GM12878 (cell line): ENCODE measurements at places on chromosomes 3 and 15. TPM values are rescaled to one million over a fixed set of nuclear protein-coding genes. Genes with fewer than 3 reads are reported as not detected.

GRCh38 chr3:42090973-42091731 lies at the start of gene TRAK1:
Gene TRAK1 (plus strand): TSS chr3:42091357. CDS start chr3:42091470, 113 bp downstream.
- H3K27me3 ChIP-seq: no peaks in the 10 kb centered on the region
- H3K36me3 ChIP-seq: peaks cover 38% of the 10 kb centered on the region

GRCh38 chr15:51652084-51652668 lies 29.1 kb upstream of the SCG3 start:
- H3K27ac ChIP-seq: no peak overlapping the region
- no peak overlapping the region for H3K4me3 ChIP-seq
- H3K4me1 ChIP-seq: peaks cover 2% of the 10 kb centered on the region; the same call in 1 of the 2 replicates

DNA sequence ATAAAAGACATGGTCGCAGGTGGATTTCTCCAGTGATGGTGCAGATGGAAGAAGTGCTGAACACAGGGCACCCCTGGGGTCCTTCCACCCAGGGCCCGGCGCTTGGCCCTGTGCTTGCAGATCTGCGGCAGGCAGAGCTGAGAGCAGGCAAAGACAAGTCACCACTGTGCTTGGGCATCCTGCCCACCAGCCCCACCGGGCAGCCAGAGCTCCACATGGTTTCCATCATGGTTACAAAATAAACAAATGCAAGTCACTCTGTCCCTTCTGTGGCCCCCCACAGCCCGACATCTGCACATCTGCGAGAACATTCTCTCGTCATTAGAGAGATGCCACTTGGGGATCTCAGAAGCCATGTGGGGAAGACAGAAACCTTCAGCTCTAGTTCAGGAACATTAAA lies 37.6 kb upstream of the SFMBT1 start:
- no peaks in the 10 kb centered on the region; the same call in 1 of the 2 replicates for H3K36me3 ChIP-seq
- no peaks in the 10 kb centered on the region for H3K27me3 ChIP-seq
- H3K27ac ChIP-seq: no peak overlapping the region
- H3K4me3 ChIP-seq: no peak overlapping the region
- no peak for DNase-seq

GRCh38 chr3:129352045-129352444 lies 73.4 kb downstream of the HMCES start:
- no peak overlapping the region for H3K4me3 ChIP-seq
- H3K27me3 ChIP-seq: no peaks in the 10 kb centered on the region; the same call in 1 of the 2 replicates
- H3K27ac ChIP-seq: no peak overlapping the region
- no peaks in the 10 kb centered on the region for H3K36me3 ChIP-seq
- no peak for DNase-seq

GRCh38 chr3:112633191-112633590 lies 7.8 kb downstream of the CCDC80 start:
- DNase-seq: no peak
- no peaks in the 10 kb centered on the region for H3K36me3 ChIP-seq
- H3K27ac ChIP-seq: no peak overlapping the region
- no peak overlapping the region for H3K4me3 ChIP-seq

DNA sequence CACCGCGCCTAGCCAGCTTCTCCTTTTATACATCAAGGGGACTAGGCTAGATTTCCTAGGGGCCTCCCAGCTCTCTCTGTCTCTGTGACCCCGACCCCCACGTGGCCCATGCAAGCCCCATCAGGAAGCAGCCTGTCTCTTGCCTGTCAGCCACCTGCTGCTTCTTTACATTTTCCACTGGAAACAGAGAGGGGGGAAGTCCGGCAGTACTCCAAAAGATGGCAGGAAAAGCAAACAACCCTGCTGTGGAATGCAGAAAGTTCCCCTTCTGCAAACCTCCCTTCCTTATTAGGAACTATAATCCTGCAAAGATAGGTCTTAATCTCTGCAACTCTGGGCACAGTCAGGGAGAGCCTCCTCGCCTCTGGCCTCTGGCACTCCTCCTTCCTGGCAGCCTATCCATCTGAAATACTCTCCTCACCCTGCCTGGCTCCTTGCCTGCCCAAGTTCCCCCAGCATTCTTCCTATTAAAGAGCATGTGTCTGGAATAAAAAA lies 47.4 kb upstream of the HACD2 start:
- H3K27me3 ChIP-seq: peaks cover 1% of the 10 kb centered on the region; the same call in 1 of the 2 replicates
- no peak for DNase-seq
- no peak overlapping the region for H3K4me3 ChIP-seq
- no peak overlapping the region for H3K27ac ChIP-seq
- no peaks in the 10 kb centered on the region for H3K36me3 ChIP-seq

DNA sequence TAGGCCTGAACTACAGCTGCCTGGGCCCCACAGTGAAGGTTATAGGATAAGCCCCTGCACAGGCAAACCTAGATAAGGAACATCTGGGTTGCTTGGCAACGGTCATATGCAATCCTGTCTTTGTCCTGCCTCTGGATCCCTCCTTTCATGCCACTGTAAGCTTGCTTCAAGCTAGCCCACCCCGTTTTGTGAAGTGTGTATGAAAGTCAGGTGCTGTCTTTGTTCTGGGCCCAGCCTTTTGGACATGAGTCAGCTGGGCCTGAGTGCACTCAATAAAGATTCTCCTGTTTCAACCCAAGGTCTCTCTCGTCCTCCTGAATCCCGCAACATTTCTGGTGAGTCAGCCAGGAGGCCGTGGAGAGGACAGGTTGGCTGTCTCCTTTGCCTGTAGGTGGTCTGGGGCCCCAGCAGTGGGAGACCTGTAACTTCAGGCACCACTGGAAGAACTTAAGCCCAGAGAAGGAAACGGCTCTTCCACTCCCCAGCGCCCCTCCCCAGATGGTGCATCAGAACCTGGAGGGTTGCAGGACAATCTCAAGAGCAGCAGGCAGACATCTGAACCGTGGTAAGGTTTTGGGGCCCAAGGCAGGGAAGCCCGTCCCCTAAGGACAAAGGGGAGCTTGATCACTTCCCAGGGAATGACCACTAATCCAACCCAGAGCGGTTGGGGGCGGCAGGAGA lies 8.3 kb upstream of the SLC9C1 start:
- H3K4me1 ChIP-seq: peaks cover 18% of the 10 kb centered on the region
- H3K27me3 ChIP-seq: no peaks in the 10 kb centered on the region
- H3K27ac ChIP-seq: no peak overlapping the region
- DNase-seq: no peak
- H3K4me3 ChIP-seq: no peak overlapping the region

DNA sequence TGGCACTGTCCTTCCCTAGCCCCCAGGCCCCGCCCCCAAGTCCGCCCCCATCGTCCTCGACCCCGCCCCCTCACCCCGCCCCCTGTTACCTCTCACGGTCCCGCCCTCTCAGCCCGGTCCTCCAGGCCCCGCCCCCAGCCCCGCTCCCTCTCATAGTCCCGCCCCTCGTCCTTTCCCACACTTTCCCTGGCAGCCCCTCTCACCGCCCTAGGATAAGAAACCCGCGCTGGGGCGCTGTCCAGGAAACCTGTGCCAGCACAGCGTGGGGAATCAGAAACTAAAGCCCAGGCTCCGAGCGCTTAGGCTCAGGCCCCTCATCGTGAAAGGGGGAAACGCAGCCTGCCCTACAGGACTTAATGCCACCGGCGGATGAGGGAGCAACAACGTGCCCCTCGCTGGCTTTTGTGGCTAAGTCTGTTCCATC lies 20.9 kb downstream of the TRPM1 start:
- peaks cover 19% of the 10 kb centered on the region for H3K4me1 ChIP-seq
- DNase-seq: no peak
- no peaks in the 10 kb centered on the region for H3K36me3 ChIP-seq
- no peak overlapping the region; the same call in 1 of the 2 replicates for H3K4me3 ChIP-seq
- no peaks in the 10 kb centered on the region for H3K27me3 ChIP-seq
- H3K27ac ChIP-seq: no peak overlapping the region

DNA sequence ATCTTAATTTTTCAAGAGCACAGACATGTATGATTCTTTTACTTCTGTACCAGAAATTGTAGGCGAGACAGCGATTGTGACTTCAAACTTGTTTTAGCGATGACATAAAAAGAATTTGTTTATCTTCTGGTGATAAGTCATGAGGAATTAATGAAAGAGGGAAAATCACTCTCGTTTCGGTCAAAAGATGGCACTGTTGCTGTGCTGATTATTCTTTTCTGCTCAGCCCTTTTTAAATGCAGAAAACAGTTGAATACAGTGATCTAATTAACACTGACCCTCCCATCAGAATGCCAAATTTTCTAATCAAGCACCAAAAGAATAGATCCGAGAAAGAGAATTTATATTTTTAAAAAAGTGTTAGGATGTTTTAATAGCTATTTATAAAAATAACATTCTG lies 52.6 kb downstream of the NSUN3 start:
- no peaks in the 10 kb centered on the region for H3K4me1 ChIP-seq
- DNase-seq: no peak
- no peak overlapping the region for H3K27ac ChIP-seq
- H3K27me3 ChIP-seq: no peaks in the 10 kb centered on the region
- H3K36me3 ChIP-seq: peaks cover 7% of the 10 kb centered on the region
- H3K4me3 ChIP-seq: no peak overlapping the region

GRCh38 chr15:45674677-45675076 lies 39.8 kb downstream of the SQOR start:
- H3K27ac ChIP-seq: no peak overlapping the region
- no peak for DNase-seq
- peaks cover 10% of the 10 kb centered on the region; the same call in 1 of the 2 replicates for H3K36me3 ChIP-seq
- no peaks in the 10 kb centered on the region for H3K4me1 ChIP-seq
- no peaks in the 10 kb centered on the region for H3K27me3 ChIP-seq

- H3K27me3 ChIP-seq: no peaks in the 10 kb centered on the region
- H3K36me3 ChIP-seq: no peaks in the 10 kb centered on the region
- no peak overlapping the region for H3K4me3 ChIP-seq
- no peak for DNase-seq
Observed at GRCh38 chr15:24940236-24940635, 14.6 kb upstream of the SNRPN start.

- H3K27ac ChIP-seq: no peak overlapping the region
- no peaks in the 10 kb centered on the region for H3K36me3 ChIP-seq
- no peak overlapping the region for H3K4me3 ChIP-seq
- no peaks in the 10 kb centered on the region for H3K27me3 ChIP-seq
Observed at GRCh38 chr3:147002721-147003120, 397.6 kb upstream of the PLSCR5 start.

Gene FBXL22
- total RNA-seq: 0.45 and 0.82 TPM in 2 replicates

Gene KNG1
- total RNA-seq: 0.21 and 0.24 TPM in 2 replicates

GRCh38 chr15:43408789-43409188 lies 37.9 kb downstream of the TUBGCP4 start:
- peaks cover 10% of the 10 kb centered on the region for H3K36me3 ChIP-seq
- H3K27me3 ChIP-seq: no peaks in the 10 kb centered on the region
- H3K4me1 ChIP-seq: no peaks in the 10 kb centered on the region
- DNase-seq: no peak

- H3K27me3 ChIP-seq: no peaks in the 10 kb centered on the region
- no peak overlapping the region for H3K4me3 ChIP-seq
Observed at GRCh38 chr15:62209821-62210220, 44.7 kb upstream of the C2CD4B start.

- no peak overlapping the region for H3K4me3 ChIP-seq
- no peaks in the 10 kb centered on the region for H3K36me3 ChIP-seq
- H3K27ac ChIP-seq: no peak overlapping the region
- DNase-seq: peak; percentile 1
Observed at GRCh38 chr3:187648177-187648576, 22.0 kb downstream of the SST start.

GRCh38 chr15:72289597-72290325 lies 17.4 kb upstream of the PARP6 start:
- no peaks in the 10 kb centered on the region for H3K27me3 ChIP-seq
- DNase-seq: no peak
- no peak overlapping the region for H3K27ac ChIP-seq

DNA sequence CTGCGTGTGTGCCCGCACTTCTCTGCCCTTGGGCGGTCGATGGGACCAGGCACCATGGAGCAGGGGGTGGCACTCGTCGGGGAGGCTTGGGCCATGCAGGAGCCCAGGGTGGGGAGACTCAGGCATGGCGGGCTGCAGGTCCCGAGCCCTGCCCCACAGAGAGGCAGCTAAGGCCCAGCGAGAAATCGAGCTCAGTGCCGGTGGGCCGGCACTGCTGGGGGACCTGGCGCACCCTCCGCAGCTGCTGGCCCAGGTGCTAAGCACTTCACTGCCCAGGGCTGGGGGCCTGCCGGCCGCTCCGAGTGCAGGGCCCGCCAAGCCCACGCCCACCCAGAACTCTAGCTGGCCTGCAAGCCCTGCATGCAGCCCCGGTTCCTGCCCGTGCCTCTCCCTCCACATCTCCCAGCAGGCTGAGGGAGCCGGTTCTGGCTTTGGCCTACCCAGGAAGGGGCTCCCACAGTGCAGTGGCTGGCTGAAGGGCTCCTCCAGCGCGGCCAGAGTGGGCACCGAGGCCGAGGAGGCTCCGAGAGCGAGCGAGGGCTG lies 553 bp upstream of the RTP4 start:
- peaks cover 6% of the 10 kb centered on the region for H3K4me1 ChIP-seq
- no peaks in the 10 kb centered on the region for H3K27me3 ChIP-seq
- H3K4me3 ChIP-seq: peak overlapping the region; percentile 84; the same call in 1 of the 2 replicates
- H3K36me3 ChIP-seq: no peaks in the 10 kb centered on the region; the same call in 1 of the 2 replicates

DNA sequence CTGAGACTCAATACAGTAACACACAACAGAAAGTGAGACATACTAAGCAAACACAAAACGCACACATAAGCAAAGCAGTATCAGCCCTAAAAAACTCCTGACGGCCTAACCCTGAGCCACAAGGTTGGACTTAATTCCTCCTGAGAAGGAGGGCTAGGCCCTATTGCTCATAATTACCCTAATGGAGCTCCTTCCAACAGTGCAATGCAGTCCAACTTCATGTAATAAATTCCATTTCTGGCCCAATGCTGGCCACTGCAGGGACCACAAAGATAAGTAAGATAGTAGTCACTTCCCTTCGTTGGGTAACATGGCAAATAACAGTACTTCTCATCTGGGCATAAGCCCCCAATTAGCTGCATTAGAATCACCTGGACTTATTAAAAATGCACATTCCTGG lies 4.2 kb downstream of the VPS39 start:
- H3K36me3 ChIP-seq: no peaks in the 10 kb centered on the region; the same call in 1 of the 2 replicates
- no peak for DNase-seq
- 0 out of 2 replicates have a peak, but pooled peaks cover 3% of the 10 kb centered on the region for H3K4me1 ChIP-seq
- no peak overlapping the region for H3K4me3 ChIP-seq

DNA sequence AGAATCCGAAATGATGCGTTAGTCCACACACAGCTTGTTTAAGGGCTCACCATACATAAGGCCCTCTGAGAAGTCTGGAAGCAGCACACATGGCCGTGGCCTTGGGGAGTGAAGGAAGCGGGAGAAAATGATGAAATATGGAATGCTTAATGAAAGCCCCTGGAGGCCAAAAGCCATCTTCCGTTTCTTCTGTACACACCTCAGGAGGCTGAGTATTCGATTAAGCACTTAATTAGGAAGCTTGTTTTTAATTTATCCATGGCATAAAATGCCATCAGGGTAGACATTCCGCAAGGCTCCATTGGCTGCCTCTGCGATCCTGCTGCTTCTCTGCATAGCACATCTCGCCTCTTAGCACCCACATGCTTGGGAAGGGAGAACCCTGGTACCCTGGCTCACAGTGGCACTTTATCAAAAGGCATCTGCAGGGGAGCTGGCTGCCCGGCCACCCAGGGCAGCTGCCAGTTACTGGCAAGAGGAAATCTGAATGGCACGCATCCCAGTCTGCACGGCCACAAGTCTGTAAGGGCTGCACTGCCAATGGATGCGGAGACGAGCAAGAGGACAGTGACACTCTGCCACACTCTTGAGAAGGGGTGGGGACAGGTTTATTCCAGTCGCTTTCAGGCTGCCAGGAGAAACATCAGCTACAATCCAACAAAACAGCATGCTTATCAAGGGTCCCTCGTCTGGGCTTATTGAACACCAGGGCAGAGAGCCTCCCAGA lies 356.2 kb downstream of the OCA2 start:
- H3K27me3 ChIP-seq: no peaks in the 10 kb centered on the region
- no peak overlapping the region for H3K27ac ChIP-seq
- no peaks in the 10 kb centered on the region for H3K4me1 ChIP-seq
- DNase-seq: no peak
- H3K4me3 ChIP-seq: no peak overlapping the region

GRCh38 chr3:138202945-138203701 lies 16.0 kb downstream of the ARMC8 start:
- H3K27me3 ChIP-seq: no peaks in the 10 kb centered on the region
- no peak for DNase-seq

Gene OTOL1
- not detected in 2 replicates for total RNA-seq

Gene ALDH1L1
- total RNA-seq: 0.46 and 1.0 TPM in 2 replicates
